ENCODE measurements at places on chromosomes 13 and 19.

DNA sequence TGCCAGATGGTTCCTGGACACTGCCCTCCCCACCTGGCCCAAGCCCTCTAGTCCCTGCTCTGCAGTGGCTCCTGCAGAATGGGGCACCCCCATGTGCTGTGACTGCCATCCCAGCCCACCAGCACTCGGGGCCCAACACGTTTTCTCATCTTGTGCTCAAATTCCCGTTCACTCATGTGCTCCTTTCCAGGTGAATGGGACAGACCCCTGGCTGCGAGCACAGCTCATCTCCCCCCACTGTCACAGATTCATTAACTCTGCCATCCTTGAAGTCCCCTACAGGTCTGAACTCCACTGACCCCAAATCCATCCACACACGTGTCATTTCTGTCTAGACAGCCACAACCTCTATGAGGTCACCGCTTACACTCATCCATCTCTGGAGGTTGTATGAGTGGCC lies 23.6 kb downstream of the TUBA3C start:
- DNase-seq = no peak

DNA sequence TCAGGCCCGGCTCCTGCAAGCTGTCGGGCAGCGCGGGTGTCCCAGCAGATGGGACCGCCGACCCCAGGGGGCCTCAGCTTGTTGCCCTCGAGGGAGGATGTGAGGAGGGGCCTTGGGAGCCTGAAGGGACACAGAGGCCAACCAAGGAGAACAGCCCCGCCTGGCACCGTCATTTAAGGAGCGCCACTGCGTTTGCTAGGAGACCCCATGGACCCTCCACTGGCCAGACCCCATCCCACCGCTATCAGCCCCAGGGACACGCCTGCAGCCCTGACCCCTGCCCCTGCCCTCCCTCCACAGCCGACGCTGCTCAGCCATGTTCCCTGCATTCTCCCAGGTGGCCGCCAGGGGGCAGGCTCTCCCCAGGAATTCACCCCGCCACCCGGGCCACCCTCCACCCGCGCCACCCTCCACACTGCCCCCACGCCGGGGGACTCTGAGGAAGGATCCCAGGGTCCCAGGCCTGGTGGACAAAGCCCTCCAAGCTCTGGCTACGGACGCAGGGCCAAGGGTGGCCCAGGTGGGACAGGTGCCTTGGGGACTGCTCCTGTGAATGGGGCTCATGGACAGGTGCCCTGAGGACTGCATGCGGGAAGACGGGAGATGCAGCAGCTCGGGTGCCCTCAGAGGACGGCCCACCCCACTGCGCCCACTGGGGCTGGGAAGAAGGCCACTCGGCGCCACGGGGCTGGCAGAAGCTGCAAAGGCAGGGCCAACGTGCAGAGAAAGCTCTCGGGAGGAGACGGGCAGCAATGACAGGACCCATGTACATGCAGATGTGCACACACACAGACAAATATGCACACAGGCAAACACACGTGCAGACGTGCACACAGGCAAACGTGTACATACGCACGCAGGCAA lies 34.4 kb downstream of the PIP5K1C start:
- peak; percentile 78 for DNase-seq

DNA sequence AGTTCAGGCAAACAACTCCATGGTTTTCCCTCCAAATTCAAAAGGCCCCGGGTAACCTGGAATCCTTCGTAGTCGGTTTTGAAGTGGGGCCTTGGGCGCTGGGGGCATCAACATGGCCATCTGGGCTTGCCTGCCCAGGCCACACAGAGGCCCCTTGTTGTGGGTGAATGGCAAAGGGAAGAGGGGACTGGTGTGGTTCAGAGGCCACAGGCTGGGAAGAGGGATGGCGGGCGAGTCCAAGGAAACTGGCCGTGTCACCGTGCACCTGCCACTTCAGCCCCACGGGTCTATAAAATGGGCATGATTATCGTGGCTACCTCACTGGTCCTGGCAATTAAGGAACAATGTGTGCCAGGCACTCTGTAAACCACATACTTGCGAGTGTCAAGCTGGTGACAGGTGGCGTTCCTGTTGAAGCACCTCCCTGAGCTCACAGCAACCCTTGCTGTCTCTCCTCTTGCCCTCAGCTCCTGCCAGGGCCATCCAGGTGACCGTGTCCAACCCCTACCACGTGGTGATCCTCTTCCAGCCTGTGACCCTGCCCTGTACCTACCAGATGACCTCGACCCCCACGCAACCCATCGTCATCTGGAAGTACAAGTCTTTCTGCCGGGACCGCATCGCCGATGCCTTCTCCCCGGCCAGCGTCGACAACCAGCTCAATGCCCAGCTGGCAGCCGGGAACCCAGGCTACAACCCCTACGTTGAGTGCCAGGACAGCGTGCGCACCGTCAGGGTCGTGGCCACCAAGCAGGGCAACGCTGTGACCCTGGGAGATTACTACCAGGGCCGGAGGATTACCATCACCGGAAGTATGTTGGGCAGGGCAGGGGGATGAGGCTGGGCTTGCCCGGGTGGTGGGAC lies 1.3 kb downstream of the LSR start:
- no peak for DNase-seq

GRCh38 chr13:27522847-27523246 lies 72.5 kb upstream of the MTIF3 start:
- DNase-seq = no peak

DNA sequence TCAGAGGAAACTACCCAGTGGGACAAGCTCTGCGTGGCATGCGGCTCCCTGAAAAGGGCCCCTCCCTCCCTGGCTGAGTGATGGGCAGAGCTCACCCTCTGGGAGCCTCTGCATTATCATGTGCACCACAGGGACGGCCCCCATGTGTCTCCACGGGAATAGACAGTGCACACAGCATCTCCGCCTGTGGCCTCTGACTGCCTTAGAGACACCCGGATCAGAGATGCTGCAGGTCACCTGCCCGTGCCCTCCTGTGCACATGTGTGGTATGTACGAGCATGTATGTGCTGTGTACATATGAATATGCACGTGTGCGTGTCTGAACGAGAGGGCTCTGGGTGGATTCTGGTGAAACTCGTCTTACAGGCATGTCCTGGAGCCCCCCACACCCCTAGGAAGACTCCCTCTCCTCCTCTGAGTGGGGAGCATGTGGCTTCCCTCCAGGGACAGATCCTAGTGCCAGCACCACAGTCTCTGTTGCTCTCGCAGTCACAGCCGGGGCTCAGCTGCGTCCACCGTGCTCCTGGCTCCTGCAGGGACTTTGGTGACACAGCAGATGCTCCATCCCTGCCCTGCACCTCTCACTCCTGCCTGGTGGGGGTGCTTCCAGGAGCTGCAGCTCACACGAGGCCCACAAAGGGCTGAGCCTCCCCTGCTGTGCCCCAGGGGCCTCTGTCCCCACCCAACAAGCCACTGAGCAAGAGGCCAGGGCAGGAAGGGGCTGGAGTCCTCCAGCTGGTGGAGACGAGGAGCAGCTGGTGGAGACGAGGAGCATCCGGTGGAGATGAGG lies 19.6 kb downstream of the C13orf46 start:
- DNase-seq = no peak

- no peak for DNase-seq
These were observed 13.5 kb downstream of the MED25 start for GRCh38 chr19:49831592-49831991.

DNA sequence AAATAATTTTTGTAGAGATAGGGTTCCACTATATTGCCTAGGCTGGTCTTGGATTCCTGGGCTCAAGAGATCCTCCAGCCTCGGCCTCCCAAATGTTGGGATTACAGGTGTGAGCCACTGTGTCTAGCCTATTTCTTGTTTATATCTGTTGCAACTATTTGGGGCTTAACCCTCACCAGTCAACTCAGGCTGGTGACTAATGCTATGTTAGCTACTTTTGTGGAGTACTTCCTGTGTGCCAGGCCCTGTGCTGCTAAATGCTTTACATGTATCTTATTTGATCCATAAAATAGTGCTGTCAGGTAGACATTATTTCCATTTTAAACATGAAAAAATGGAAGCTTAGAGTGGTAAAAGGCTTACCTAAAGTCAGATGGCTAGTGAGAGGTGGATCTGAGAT lies 13.8 kb downstream of the CEACAM1 start:
- DNase-seq = no peak

DNA sequence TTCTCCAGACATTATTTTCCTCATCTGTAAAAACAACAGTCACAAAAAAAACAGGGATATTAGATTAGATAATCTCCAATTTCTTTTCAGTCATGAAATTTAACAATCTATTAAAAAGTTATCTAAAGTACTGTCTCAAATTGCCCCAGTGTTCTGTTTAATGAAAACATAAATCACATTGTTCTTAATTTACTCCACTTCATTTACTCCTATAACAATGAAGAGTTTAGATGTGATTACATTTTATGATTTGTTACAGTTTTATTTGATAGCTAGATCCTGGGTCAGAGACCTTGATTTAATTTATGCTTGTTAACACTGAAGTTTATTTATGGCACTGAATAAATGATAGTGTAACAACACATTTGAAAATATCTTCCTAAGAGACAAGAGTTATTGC lies 230.2 kb upstream of the TRPC4 start:
- DNase-seq = no peak

DNA sequence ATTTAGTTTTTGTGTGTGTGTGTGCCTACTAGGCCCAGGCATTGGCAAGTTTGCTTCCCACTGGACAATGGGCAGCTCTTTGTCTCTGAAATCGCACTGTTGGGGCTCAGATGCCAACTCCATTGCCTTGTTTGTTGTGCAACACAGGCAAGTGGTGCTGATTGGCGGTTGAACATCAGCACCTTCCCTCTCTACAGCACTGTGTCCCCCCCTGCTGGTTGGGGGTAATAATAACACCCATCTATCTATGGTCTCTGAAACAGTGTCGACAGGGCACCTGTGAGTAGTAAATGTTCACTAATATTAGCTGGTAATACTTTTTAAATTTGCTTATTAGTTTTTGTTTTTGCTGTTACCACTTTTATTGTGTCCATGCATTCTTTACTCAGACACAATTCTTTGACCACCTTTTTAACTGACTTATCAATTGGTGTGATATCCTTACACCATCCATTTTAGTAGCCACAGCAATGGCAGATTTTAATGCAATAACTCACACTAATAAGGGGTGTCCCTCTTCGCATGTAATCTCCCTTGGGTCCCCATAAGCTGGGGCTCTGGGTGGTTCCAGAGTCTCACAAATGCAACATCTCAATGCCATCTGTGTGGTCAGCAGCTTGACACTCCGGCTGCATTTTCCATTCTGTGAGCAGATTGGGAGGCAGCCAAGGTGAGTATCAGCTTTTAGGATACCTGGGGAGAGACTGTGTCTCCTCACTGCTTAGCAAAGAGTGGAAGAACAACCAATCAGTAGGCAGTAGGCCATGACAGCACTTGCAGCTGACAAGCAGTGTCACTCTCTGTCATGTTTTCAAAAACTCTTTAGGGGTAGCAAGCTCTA lies 47.7 kb upstream of the UQCRFS1 start:
- peak; percentile 11 for DNase-seq

- no peak for DNase-seq
These were observed 215.1 kb downstream of the PCDH17 start for GRCh38 chr13:57846600-57847173.

- DNase-seq = no peak
These were observed 10.0 kb upstream of the GRTP1 start for GRCh38 chr13:113373811-113374485.

DNA sequence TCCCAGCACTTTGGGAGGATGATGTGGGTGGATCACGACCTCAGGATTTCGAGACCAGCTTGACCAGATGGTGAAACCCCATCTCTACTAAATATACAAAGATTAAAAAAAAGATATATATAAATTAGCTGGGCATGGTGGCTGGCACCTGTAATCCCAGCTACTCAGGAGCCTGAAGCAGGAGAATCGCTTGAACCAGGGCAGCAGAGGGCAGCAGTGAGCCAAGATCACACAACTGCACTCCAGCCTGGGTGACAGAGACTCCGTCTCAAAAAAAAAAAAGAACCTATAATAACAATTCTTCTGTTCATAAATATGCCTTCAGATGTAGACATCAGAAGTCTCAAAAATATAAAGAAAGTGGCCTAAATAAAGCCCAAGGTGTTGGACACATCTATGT lies 7.6 kb downstream of the ZNF737 start:
- DNase-seq = no peak

DNA sequence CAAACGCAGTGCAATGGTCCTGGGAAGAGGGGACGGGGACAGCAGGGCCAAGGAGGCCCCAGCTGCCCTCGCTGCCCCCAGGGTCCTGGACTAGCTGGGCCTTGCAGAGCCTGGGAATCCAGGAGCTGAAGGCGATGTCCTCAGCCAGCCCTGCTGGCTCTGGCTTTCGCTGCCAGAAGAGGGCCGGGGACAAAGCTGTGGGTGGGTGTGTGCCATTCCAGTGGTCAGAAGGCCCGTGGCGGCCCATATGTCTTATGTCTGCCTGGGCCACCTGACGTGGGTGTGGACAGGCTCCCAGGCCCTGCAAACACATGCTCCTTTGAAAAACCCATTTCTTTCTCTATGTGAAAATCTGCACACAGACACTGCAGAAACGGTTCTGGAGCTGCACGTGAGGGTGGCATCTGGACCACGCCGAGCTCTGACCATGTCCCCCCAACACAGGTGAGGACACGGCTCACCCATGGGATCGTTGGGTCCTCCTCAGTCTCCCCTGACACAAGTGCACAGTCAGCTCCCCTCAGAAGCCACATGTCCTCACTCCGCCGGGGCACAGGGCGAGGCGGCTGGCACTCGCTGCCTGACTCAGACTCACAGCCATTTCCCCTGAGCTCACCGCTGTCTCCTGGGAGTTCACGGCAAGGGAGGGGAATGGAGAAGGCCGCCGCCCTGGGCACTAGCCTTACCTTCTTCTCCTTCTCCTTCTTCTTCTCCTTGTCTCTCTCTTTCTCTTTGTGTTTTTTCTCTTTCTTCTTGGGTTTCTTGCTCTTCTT lies 16.9 kb downstream of the IZUMO4 start:
- no peak for DNase-seq

GRCh38 chr19:1495799-1496713 lies 5.1 kb downstream of the REEP6 start:
- no peak for DNase-seq

DNA sequence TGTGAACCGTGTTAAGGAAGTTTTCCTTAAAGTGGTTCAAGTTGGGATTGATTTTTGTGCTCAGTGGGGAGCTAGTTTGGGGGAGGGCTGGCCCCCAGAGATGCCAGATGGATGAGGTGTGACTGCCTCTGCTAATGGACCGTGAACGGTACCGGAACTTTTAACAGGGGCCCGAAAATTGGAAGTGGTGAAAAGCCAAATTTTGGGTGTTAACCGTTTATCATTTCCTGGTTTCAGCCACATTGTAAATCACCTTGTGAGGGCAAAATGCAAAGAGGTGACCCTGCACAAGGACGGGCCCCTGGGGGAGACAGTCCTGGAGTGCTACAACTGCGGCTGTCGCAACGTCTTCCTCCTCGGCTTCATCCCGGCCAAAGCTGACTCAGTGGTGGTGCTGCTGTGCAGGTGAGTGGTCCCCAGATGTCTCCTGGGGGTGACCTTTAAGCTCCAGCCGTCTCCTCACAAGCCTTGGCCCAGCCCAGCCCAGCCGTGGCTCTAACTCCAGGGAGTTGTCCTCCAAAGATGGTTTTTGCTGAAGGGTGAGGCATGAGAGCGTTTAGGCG lies 18.2 kb downstream of the UPF1 start:
- DNase-seq = no peak

All from CD4-positive, alpha-beta T cell treated with Interleukin-12 subunit alpha and Interleukin-12 subunit beta, for 1 hour (primary cell).